Mesenchymal stem cell (in vitro differentiated cells and primary cell): ENCODE measurements at places on chromosomes 6 and 20.

DNA sequence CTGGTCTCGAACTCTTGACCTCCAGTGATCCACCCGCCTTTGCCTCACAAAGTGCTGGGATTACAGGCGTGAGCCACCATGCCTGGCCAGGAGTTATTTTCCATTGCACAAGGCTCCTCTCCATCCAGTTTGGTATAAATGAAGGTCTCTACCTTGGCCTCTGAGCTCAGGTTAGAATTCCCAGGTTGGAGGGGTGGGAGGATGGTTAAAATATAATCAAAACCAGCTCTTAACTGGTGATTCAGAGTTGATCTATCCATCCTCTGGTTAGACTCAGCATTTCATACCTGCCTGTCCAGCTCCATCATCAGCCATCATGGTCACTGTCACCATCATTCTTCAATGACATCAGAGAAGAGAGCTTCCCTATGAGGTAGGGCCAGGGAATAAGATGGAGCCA lies 2.6 kb upstream of the SLC22A7 start:
- no peak for DNase-seq

- no peak for DNase-seq
Measured at GRCh38 chr6:44399991-44400390, 12.5 kb downstream of the CDC5L start.

DNA sequence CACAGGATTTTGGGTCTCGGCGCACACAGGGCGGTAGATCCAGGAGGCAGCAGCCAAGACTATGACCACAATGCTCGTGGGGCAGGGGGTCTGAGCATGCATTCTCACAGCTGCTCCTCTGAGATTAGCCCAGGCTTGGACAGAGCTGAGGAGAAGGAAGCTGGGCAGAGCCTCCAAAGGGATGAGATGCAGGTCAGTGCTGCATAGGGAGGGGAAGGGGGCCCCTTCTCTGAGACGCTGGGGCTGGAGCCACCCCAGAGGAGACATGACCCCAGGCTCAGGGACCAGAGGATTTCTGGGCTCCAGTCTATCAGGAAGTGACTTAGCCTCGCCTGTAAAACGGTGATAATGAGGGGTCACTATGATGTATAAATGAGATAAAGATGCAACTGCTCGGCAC lies 93.9 kb downstream of the BFSP1 start:
- DNase-seq: no peak

- DNase-seq: peak; percentile 84
Measured at GRCh38 chr6:27495386-27496135, 22.7 kb upstream of the ZNF184 start.

DNA sequence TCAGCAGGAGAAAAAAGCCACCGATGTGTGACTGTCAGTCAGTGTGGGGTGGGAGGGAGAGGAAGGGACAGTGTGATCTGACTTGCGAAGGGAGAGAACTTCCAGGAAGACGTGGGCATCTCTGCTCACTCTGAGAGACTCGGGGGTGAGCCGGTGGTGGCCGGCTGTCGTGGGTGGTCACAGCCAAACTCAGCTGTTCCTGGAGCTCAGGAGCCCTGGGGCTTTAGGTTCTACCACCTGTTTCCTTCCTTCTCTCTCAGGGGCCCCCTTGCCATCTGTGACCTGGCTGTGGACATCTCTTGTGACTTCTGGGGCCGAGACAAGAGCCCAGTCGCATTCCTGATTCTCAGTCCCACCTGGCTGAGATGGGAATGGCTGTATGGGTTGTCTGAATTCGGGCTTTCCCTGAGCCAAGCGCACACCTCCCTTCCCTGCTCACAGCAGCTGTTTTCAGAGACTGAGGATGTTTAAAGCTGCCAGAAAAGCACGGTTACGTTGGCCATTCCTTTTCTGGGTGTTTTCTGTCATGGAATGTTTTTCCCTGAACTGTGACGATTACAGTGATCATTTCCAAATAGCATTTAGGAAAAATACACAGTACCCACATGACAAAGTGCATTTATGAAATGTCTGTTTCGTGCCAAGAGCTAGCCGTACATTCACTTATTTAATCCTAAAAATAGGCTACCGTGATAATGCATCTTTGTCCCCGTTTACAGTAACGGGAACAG lies 36.5 kb downstream of the SYNJ2 start:
- peak; percentile 43 for DNase-seq

GRCh38 chr6:12482386-12483375 lies 192.5 kb downstream of the EDN1 start:
- DNase-seq: no peak

GRCh38 chr6:12163149-12163548 lies 127.0 kb upstream of the EDN1 start:
- no peak for DNase-seq

GRCh38 chr6:44522871-44523270 lies 135.4 kb downstream of the CDC5L start:
- DNase-seq: no peak

- no peak for DNase-seq
Measured at GRCh38 chr20:9062066-9062465, 6.8 kb upstream of the PLCB4 start.

- no peak for DNase-seq
Measured at GRCh38 chr6:113381232-113381631, 475.9 kb upstream of the MARCKS start.

DNA sequence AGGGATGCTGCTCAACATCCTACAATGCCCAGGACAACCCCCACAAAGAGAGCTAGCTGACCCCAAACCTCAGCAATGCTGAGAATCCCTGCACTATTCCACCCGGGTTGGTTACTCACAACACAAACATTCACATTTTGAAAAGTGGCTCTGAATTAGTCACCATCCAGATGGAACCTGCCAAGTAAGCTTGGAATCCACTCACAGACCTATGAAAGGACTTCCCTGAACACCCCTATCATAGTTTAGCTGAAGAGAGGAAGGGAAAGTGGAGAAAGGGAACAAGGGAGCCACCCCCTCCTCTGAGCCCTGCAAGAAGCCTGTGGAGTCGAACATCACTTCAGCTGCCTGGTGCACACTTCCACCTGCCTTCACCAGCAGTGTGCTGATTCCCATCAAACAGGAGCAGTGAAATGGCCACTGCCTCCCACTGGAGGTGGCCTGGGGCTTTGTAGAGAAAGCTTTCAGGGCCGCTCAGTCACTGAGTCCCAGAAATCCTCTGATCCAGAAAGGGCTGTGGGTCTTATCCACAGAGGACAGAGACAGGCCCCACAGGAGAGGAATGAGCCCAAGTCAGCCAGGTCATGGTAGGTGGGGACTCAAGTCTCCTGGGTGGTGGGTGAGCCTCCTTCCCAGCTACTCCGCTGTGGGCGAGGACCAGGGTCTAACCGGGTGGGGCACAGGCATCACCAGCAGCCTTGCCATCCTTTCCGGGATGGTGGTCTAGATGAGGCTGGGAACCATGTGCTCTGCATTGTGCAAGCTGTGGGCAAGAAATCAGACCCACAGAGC lies 203.7 kb downstream of the SYNDIG1 start:
- DNase-seq: peak; percentile 91
